Stimulated activated CD4-positive, alpha-beta T cell treated with anti-CD3 and anti-CD28 coated beads, Interleukin-12 subunit alpha, Interleukin-12 subunit beta, amount 100 ng/mL, for 4 hours (primary cell): ENCODE measurements at places on chromosomes 11 and 22.

DNA sequence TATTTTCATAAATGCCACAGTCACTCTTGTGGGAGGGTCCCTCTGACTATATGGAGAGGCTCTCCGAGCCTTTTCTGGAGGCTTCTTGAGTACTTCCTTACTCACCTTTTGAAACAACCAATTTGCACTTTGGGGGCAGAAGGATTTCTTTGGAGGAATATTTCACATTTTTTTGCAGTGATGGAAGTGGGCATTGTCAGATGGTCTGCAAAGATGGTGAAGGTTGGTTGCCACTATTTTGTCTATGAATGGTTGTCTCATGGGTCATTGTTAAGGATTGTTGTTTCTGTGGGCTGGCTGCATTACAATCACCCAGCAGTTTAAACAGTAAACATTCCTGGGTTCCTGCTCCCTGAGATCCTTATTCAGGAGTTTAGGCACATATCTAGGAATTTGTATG lies 388.2 kb downstream of the TMEM135 start:
- DNase-seq, result no peak

DNA sequence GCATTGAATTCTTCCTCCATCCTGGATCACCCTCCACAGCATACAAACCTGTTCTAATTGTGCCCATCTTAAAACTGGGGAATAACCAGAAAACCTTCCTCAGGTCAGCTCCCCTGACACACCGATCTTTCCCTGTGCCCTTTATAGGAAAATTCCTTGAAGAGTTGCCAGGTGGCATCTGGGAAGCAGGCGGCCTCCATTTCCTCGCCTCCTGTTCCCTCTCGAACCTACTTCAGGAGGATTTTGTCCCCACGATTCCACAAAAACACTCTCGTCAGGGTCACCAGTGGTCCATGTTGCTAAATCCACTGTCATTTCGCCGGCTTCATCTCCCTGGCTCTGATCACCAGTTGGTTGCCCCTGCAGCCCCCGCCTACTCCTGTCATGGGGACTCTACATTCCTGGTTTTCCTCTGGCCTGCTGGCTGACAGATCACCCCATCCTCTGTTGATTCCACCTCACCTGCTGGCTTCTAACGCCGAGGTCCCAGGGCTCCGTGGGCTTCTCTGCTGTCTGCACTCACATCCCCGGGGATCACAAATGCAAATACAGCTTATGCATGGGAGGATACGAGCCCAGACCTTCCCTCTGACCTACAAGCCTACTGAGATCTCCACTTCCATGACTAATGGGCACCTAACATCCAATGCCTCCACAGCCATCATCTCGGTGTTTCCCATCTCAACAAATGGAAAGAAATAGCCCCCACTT lies 92.5 kb upstream of the PRDM11 start:
- no peak for DNase-seq

DNA sequence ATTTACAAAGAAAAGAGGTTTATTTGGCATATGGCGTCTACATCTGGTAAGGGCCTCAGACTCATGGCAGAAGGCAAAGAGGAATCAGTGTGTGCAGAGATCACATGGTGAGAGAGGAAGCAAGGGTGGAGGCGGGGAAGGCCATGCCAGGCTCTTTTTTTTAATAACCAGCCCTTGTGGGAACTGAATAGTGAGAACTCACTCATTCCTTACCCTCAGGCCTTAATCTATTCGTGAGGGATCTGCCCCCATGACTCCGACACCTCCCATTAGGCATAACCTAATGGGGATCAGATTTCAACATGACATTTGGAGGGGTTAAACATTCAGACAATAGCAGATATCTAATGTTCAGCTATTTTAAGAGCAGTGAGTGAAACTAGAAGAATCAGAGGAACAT lies 55.7 kb downstream of the ATM start:
- no peak for DNase-seq

DNA sequence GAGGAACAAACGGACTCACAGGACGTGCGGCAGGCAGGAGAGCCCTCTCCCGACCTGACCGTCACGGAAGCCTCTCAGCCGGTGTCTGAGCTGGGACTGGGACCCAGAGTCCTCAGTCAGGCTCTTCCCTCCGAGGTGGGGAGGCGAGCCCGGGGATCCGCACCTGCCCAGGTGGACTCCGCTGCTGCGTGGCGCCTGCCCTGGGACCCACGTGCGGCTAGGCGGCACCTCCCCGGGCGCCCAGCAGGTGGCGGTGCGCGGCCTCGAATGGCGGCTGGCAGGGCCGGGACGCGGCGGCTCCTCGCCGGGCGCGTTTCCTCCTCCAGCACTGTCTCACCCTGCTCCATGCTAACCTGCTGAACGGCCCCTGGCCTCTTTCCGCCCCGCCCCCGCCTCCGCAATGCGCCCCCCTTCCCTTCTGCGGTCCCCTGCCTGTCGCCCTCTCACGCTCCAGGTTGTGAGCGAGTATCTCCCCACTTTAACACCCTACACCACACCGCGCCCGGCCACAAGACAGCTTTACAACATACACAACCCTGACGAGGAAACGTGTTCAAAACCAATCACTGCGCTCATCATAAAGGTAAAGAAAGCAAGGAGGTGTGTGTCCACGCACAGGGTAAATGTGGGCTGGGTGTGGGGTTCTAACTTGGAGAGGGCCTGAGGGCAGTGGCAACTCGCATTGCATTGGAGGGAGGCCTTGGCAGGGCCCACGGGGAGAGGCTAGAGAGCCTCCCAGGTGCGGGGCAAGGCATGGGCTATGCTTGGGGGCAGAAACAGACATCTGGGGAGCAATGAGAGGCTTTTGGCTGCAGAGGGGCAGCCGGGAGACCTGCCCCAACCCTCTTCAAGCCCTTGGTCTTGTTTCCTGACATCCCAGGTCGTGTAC lies 25.9 kb upstream of the ATXN10 start:
- peak; percentile 81 for DNase-seq

DNA sequence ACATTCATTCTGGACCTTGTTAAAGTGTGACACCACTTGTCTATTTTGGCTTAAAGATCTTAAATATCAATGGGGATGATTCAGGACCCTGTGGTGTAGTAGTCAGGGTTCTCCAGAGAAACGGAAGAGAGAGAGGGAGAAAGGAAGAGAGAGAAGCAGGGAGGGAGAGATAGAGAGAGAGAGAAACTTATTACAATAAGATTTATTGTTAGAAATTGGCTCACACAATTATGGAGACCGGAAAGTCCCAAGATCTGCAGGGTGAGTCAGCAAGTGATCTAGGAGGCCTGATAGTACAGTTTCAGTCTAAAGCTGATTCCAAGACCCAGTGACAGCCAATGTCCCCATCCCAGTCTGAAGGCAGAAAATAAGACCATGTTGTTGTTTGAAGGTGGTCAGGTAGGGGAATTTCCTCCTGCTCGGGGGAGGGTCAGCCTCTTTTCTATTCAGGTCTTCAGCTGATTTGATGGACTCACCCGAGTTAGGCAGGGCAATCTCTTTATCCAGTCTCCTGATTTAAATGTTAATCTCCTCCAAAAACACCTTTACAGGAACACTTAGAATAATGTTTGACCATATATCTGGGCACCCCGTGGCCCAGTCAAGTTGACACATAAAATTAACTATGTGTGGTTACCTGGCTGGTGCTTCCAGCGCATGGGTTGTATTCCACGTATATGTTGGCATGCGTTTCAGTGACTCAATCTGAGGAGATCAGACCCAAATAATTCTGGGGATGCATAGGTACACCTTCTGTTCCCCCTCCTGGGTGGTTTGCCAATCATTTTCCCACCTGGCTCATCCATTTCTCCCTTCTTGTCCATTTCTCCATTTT lies 1350.5 kb downstream of the TBC1D22A start:
- DNase-seq, result no peak

DNA sequence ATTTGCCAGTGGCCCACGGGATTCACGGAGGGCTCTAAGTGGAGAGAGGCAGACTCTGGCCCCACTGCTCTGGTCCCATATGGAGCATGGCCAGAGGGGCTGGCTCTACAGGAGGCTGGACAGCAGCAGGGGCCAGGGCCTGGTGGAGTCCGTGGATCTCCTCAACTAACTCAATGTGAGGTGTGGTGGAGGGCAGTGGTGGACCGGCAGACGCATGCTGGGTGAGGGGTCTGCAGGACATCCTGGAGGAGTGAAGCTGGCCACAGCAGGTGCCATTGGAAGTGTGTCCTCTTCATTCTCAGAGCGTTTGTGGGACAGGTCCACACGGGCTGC lies 15.6 kb downstream of the IGF2 start:
- no peak for DNase-seq

GRCh38 chr11:17802491-17802890 lies 67.9 kb downstream of the KCNC1 start:
- DNase-seq, result no peak

GRCh38 chr22:20380486-20380885 lies 13.5 kb upstream of the ZNF74 start:
- no peak for DNase-seq

- no peak for DNase-seq
These were observed 104.9 kb downstream of the MICAL3 start for GRCh38 chr22:17919276-17920144.

DNA sequence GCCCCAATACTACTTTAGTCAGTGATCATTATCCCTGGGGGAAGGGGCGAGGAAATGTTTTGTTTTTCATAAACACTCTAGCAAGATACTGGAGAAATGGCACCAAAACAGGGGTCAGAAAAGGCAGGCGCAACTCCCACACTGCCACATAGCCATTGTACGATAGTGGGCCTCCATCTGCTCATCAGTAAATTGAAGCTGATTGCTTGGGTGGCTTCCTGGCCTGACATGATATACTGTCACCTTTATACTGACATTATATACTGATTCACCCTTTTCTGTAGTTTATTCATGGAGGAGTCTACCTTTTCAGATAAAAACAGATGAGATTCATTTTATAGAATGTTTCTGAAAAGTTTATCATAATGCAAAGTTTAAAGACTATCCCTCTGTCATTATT lies 51.6 kb upstream of the CCDC34 start:
- no peak for DNase-seq

- no peak for DNase-seq
These were observed 21.6 kb upstream of the PEX26 start for GRCh38 chr22:18056161-18056666.

GRCh38 chr22:31227186-31227585 lies 15.1 kb downstream of the LIMK2 start:
- no peak for DNase-seq

DNA sequence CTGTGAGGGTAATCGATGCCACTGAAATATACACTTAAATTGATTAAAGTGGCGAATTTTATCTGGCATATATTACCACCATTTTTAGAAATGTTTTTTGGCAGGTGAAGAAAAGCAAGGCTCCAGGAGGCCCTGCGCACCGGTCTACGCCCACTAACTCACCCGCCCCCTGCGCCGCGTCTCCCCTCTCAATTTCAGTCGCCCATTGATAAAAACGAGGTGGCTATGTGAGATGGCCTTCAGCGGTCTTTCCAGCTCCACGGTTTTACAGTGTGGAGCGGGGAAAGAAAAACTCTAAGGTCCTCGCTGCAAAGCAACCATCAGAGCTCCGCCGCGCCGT lies 602 bp upstream of the AQP11 start:
- no peak for DNase-seq

DNA sequence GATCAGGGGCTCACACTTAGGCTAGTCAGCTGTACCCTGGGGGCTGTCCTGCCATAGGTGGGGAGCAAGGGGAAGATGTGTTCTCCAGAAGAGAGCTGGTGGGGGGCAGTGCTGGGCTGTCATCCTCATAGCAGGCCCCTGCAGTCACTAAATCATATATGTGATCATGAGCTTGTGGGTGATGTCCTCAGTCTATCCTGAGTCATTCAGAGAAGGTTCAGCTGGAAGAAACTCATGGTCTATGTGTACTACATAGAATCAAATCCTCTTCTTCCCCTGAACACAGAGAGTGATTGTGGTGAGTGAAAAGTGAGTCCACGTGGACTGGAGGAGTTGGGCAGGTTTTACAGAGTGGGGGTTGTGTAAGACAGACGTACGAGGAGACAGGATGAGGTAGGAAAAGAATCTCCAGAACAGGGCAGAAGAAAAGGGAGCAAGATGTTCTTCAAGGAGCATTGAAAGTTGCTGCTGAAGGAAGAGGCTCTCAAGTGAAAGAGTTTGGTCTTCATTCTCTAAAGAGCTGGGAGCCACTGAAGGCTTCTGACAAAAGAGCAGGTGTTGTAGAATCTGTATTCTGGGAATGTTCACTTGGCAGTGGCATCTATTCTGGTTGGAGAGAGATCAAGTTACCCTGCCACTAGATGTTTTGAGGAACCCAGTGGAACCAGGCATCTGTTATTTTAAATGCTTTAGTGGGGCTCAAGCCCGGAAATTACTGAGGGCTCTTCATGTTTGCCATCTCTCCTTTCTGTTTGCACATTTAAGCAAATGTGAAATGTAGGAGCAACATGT lies 68.9 kb downstream of the C22orf31 start:
- no peak for DNase-seq

DNA sequence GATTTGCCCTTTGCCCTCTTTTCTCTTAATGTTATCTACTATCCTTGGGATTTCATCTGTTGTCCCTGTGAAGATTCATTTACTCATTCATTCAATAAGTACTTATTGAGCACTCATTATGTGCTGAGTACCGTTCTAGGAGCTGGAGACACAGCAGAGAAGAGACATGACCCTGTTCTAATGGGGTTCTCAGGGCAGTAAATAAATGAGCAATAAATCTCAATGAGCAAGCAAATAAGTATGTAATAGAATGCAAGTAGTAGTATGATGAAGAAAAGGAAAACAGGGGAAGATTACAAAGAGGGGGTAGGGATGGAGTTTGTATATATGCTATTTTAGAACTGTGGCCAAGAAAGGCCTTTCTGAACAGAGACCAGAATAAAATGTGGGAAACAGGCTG lies 34.2 kb upstream of the NRIP3 start:
- no peak for DNase-seq

DNA sequence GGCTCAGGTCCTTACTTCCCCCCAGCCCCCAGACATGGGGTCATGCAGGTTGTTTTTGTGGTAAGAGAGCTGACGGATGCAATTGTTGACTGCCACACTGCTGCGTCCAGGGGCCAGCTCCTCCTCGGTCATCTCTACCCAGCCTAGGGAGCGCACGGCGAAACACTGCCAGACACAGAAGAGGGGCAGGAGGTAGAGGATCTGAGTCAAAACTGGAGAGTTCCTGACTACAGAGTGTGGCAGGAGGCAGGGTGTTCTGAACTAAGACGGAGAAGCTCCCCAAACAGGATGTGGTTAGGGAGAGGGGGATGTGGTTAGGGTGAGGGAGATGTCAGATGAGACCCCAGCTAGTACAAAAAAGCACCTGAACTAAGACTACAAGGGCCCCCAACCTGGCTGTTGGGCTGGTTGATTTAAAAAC lies 12.3 kb downstream of the SMPD1 start:
- DNase-seq, result peak; percentile 33
